ENCODE measurements at places on chromosomes 2 and 18. TPM values are rescaled to one million over a fixed set of nuclear protein-coding genes. Genes with fewer than 3 reads are reported as not detected.

DNA sequence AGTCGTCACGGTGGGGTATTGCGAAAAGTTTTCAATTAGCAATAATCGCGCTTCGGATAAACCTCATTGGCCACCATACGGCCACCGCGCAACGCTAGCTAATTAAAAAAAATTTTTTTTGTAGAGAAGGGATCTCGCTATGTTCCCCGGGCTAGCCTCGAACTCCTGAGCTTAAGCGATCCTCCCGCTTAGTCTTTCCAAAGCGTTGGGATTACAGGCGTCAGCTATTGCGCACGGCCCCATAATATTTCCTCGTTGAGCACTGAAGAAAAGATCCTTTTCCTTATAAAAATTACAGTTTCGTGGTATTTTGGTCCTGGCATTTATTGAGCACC lies 759 bp upstream of the ACTR1B start:
- DNase-seq: no peak

DNA sequence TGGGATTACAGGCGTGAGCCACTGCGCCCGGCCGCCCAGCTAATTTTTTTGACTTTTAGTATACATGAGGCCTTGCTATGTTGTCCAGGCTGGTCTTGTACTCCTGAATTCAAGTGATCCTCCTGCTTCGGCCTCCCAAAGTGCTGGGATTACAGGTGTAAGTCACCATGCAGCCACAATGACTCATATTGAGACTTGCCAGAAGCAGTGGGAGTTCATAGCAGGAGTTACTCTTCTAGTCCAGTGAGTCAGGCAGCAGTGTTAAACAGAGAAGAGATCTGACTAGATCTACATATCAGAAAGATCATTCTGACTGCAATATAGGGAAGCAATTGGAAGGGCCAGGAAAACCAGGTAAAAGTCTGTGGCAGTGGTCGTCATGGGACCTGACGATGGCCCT lies 1.5 kb upstream of the FLACC1 start:
- peak; percentile 12 for DNase-seq

DNA sequence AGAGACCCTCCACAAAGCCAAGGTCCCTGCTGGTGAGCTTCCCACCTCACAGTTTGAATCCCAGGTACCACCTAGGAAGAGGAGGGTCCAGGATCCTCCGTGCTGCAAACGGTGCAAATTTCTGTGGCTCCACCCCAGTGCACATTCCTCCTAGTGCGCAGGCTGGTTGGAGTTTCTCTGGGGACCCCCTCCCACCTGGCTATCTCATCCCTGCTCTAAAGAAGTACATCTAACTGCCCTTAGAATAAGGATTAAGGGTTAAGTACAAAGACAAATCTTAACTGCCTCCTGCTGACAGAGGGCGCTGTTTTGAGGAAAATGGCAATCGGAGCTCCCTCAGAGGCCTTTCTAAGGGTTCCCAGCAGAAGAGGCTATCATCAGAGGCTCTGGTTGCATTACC lies 109.6 kb upstream of the FSIP2 start:
- no peak for DNase-seq

- DNase-seq: no peak
Observed at GRCh38 chr18:46400449-46400848, 256.6 kb downstream of the LOXHD1 start.

GRCh38 chr2:191311-192190 lies 72.3 kb downstream of the SH3YL1 start:
- no peak for DNase-seq

- DNase-seq: no peak
Observed at GRCh38 chr2:28219138-28219537, 173.5 kb upstream of the FOSL2 start.

GRCh38 chr2:45965871-45966498 lies 314.5 kb downstream of the PRKCE start:
- no peak for DNase-seq

- DNase-seq: no peak
Observed at GRCh38 chr2:49261781-49262180, 107.5 kb upstream of the FSHR start.

Gene ZNF385B
- not detected for total RNA-seq

Gene MTCL1
- 0.20 TPM for total RNA-seq
